ENCODE measurements at places on chromosomes 12 and 14. TPM values are rescaled to one million over a fixed set of nuclear protein-coding genes. Genes with fewer than 3 reads are reported as not detected.

GRCh38 chr12:114919479-114919878 is 235.5 kb upstream of the TBX3 start:
- DNase-seq: no peak

GRCh38 chr12:109088818-109089217 is 4.5 kb downstream of the ALKBH2 start:
- no peak for DNase-seq

The RILPL1 gene
- total RNA-seq: 7.9 TPM

The KCNJ8 gene
- total RNA-seq: 2.3 TPM
